ENCODE measurements at places on chromosomes 2 and 18. TPM values are rescaled to one million over a fixed set of nuclear protein-coding genes. Genes with fewer than 3 reads are reported as not detected.

The HAAO gene
- 7.1 TPM for total RNA-seq

The RAPH1 gene
- total RNA-seq = 95.1 TPM

The ASPRV1 gene
- 0.54 TPM for total RNA-seq

The MOCOS gene
- 12.5 TPM for total RNA-seq

The LYG2 gene
- not detected for total RNA-seq

The B3GNT7 gene
- total RNA-seq = 0.78 TPM

The INO80B gene
- 12.2 TPM for total RNA-seq

The ELMOD3 gene
- total RNA-seq = 20.4 TPM

The DSG1 gene
- total RNA-seq = not detected
